ENCODE measurements at places on chromosomes 6 and 20.

DNA sequence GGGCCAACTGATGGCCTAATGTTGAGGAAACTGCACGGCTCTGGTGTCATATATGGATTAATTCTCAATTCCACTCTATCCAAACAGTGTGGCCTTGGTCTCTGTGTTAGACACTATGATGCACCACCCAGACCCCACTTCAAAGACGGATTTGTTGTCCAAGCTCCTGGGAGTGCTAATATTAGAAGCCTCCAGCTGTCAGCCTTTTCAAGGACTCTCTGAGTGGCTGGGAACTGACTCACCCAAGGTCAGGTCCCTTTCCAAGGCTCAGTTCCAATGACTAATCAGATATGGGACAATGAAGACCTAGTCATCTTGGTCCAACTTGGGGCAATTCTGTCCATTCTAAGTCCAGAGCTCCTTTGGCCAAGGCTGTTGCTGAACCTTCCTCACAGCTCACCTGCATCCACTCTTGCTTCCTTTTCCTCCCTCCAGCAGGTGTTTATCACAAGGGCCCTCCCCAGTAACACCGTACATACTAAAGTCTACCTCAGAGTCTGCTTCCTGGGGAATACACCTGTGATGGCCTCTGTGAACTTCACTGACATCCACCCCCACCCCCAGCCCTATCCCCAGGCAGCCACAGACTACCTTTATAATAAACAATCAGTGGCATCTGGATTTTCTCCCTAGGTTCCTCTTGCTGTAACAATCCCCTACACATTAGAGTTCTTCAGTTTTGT is 7.2 kb upstream of the IL20RA start:
- DNase-seq: peak; percentile 5

DNA sequence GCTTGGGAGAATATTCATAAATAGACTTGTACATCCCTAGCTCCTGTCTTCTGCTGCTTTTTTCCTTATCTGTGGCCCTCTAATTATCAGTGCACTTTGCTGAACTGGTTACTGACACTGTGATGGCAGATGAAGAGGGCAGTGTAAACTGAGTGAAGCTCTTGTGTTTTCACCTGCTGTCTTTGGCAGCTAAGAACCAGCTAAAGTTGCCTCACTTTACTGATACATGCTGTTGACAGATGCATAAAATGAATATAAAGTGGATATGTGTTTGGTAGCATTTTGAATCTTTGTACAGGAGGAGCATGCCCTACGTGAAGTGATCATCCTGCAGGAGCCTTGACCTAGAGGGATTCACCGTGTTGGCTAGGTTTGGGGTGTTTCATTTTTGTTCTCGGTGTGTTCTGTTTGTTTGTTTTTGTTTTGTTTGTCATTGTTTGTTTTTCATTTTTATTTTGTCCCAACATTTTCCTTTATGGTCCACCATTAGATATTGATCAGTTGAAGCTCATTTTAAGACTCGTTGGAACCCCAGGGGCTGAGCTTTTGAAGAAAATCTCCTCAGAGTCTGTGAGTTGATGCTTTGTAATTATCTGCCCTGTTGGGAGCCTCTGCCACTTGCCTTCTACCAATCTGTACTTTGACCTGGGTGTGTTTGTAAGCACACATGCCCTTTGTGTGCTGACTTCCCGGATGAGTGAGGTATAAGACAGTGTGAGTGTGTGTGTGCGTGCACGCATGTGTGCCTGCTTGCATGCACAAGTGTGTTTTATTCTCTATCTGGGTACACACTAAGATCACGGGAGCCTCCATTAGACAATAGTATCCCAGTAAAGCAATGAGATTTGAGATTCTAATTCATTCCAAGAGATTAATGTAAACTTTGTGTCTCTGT is 34.6 kb upstream of the MAPK13 start:
- DNase-seq: no peak

GRCh38 chr6:42958125-42958524 is 2.4 kb upstream of the GNMT start:
- DNase-seq: no peak

GRCh38 chr6:34570066-34570833 is 14.1 kb upstream of the SPDEF start:
- DNase-seq: no peak

DNA sequence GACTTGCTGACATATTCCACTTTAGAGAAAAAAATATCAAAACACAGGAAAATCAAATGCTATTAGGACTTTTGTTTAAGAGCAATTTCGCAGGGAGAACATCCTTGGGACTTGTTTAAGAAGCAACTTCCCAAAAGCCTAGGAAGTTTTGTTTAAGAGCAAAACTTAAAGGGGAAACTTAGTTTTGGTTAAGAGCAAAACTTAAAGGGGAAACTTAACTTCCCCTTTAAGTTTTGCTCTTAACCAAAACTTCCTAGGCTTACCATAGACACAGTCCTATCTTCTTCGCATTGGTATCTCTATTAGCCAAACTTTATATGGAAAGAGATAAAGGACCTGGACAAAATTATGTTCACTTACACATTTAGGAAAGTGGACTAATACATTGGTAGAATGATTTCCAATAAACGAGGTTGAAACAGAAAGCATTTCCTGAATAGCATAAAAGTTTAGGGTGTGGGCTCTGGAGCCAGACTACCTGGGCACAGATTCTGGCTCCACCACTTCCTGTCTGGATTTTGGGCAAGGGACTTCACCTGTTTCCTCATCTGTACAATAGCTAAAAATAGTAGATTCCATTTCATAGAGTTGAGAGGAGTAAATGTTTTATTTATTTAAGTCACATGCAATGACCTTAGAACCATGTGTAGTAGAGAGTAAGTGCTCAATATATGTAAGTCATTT is 15.7 kb downstream of the PAQR8 start:
- no peak for DNase-seq

- DNase-seq: no peak
Measured at GRCh38 chr6:162200945-162201690, 526.4 kb downstream of the PRKN start.

DNA sequence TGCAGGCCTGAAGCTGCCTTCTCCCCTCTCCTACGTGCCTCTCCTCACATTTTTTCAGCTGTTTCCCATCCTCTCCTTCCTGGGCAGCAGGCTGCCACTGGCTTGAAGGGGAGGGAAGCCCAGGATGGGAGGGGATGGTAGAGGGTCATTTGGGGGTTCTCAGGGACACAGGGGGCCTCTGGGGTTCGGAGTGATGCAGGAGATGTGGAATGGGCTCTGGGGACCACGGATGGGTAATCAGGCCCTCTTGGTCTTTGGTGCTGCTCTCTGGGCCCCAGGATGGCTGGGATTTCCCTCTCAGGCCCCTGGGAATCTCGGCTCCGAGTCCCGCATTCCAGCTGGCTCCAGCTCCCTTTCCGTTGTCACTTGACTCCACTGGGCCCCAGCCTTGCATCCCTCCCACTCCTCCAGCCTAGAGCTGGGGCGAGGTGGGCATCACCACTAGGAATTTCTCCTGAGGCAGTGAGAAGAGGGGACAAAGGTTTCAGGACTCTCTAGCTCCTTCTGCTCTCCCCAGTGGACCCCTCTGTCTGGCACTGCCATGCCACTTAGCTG is 2.0 kb upstream of the DDR1 start:
- DNase-seq: no peak

DNA sequence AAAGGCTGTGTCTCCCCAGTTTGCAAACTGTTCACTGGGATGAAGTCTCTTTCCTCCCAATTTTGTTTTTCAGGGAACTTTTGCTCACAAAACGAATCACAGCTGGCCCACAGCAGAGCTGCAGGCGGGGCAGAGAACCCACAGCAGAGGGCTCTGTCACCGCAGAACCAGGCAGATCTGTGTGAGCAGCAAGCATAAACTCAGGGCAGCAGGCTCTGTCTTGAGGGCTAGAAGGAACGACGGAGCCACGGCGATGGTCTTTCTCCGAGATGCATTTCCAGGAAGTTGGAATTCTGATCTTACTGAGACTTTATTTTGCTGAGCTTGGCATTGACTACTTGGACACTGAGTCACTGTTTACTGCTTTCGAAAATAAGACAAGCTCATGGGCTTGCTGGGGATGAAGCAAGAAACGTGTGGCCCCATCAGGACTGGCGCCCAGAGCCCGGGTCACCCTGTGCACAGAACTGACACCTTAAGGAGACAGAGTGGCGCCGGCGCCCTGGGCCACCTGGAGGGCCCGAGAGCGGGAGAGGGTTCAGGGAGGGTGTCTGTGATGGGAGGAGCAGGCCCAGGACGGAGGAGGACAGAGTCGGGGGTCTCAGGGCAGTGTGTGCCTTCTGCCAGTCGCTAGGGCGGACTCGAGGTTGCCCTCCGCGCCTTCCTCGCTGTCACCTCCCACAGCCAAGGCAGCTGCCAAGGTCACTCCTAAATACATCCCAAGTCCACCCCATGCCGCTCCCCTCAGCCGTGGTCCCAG is 106.3 kb upstream of the NXT1 start:
- no peak for DNase-seq

GRCh38 chr20:32206760-32207625 is 550 bp downstream of the PLAGL2 start:
- no peak for DNase-seq

GRCh38 chr6:122214605-122215318 is 184.7 kb upstream of the HSF2 start:
- DNase-seq: no peak

DNA sequence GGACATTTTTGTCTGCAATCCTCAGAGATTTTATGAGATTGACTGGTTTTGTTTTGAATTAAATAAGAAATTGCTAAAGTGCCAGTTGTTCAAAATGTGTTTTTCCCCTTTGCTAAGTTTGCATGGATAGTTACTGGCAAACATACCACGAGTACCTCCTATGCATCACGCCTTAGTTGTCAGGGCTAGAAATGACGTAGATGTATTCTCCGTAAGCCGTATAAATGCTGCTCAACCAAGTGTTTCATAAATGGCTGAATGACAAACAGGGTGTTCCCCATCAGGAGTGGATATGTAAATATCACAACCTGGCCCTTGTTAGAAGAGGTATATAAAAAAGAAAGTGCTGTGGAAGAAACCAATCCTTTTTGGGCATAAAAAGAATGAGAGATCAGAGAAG is 341.1 kb upstream of the ZFP64 start:
- no peak for DNase-seq

GRCh38 chr20:52425253-52425652 is 233.7 kb upstream of the ZFP64 start:
- no peak for DNase-seq

DNA sequence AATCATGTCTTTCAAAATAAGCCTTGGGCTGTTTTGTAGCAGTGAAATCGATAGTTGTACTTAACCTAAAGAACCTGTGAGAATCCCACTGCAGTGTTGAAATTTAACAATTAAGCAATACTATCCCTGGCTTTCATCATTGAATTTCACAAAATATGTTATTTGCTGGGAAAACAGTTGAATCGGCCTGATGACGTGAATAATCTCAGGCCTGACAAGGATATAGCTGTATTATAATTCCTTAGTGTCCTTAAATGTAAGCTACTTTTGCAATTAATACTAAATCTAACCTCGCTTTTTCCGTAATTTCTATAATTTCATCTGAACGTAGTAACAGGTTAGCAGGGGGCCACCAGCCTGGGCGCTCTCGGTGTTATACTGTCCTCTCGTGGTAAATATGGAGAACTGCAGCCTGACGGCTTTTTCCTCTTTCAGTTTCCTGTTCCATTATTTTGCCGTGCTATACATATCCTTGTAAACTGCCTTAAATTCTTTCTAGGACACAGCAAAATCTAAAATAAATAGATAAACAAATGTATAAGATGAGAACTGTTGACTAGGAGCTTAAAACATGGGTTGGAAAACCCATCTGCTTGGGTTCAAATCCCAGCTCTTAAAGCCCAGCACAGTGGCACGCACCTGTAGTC is 24.0 kb downstream of the MTFR2 start:
- DNase-seq: peak; percentile 30

DNA sequence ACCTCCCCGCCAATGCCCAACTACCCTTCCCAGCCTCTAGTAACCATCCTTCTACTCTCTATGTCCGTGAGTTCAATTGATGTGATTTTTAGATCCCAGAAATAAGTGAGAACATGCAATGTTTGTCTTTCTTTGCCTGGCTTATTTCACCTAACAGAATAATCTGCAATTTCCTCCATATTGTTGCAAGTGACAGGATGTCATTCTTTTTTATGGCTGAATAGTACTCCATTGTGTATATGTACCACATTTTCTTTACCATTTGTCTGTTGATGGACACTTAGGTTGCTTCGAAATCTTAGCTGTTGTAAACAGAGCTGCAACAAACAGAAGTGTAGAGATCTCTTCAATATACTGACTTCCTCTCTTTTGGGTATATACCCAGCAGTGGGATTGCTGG is 65.0 kb downstream of the RNF217 start:
- no peak for DNase-seq
